Activated naive CD8-positive, alpha-beta T cell treated with anti-CD3 and anti-CD28 coated beads, Interleukin-2, amount 50 U/mL, for 24 hours (primary cell): ENCODE measurements at places on chromosomes 7 and 10.

DNA sequence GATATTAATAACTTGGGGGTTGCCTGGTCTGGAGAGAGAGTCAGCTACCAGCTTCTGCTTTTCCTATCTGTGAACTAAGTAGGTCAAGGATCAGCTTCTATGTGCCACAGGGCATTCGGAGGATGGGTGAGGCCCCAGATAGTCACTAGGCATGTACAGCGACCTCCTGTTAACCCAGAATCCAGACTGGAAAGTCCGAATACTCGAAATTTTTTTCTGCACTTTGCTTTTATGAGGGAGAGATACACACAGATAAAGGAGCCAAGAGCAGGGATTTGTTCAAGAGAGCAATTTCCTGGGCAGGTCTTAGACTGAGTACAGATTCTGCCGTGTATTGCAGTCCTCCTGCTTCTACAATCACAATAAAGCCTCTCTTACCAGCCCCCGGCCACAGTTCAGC, 54.2 kb downstream of the EMX2 start:
- H3K27me3 ChIP-seq, result peaks cover 6% of the 10 kb centered on the region
- no peak overlapping the region for H3K27ac ChIP-seq
- H3K4me1 ChIP-seq, result no peaks in the 10 kb centered on the region

- no peak overlapping the region for H3K4me3 ChIP-seq
- no peak for DNase-seq
- H3K4me1 ChIP-seq, result peaks cover 18% of the 10 kb centered on the region
- no peaks in the 10 kb centered on the region for H3K36me3 ChIP-seq
- H3K27me3 ChIP-seq, result no peaks in the 10 kb centered on the region
Measured at GRCh38 chr7:76142861-76143260, 58.8 kb upstream of the SRRM3 start.

GRCh38 chr7:30049173-30049572, 21.0 kb downstream of the PLEKHA8 start:
- H3K27me3 ChIP-seq, result no peaks in the 10 kb centered on the region
- no peak overlapping the region for H3K4me3 ChIP-seq
- H3K36me3 ChIP-seq, result peaks cover 15% of the 10 kb centered on the region
- no peak overlapping the region for H3K27ac ChIP-seq
- H3K4me1 ChIP-seq, result no peaks in the 10 kb centered on the region

DNA sequence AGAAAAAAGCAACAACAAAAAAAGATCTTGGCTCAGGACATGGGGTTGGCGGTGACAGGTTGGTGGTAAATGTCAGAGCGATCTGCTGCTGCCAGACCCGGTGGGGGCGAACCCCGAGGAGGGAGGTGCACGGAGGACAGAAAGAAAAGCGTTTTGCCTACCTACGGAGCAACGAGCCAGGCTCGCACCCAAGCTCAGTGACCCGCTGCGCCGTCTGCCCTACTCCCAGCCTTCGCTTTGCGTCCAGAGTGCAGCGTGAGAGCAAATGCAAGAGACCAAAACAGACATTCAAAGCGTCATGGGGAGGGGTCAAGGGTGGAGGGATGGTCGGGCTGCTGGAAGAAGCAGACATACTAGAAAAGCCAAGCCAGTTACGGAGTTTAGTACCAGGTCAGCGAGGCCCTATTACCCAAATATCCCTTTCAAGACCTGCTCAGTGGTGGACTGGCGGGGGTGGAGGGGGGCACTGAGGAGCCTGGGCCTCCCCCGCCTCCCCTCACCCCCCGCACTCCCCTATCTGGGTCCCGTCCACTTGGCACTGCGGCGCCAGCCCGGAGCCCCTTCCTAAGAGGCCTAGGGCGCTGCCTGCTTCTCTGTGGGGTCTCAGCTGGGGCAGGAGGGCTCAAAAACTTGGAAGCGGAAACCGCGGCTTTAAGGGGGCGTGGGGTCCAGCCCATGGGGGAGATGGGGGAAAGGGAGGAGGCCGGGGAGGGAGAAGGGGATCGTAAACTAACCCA, 66.9 kb downstream of the SLC29A4 start:
- H3K27me3 ChIP-seq, result no peaks in the 10 kb centered on the region
- H3K4me1 ChIP-seq, result peaks cover 5% of the 10 kb centered on the region
- peaks cover 21% of the 10 kb centered on the region for H3K36me3 ChIP-seq
- no peak overlapping the region for H3K27ac ChIP-seq

- H3K27ac ChIP-seq, result no peak overlapping the region
- no peak overlapping the region for H3K4me3 ChIP-seq
- DNase-seq, result no peak
- H3K36me3 ChIP-seq, result no peaks in the 10 kb centered on the region
- no peaks in the 10 kb centered on the region for H3K4me1 ChIP-seq
Measured at GRCh38 chr10:45811075-45811474, 36.2 kb downstream of the AGAP4 start.

- no peaks in the 10 kb centered on the region for H3K4me1 ChIP-seq
- H3K4me3 ChIP-seq, result no peak overlapping the region
Measured at GRCh38 chr7:123681561-123681960, 25.9 kb downstream of the LMOD2 start.

- H3K4me1 ChIP-seq, result peaks cover 5% of the 10 kb centered on the region
- DNase-seq, result no peak
- H3K36me3 ChIP-seq, result no peaks in the 10 kb centered on the region
- peak within 1 kb of the TSS; percentile 80 for H3K4me3 ChIP-seq
Measured at GRCh38 chr7:143362131-143363015, at the start of gene FAM131B. FAM131B (minus strand) TSS chr7:143362713; CDS start chr7:143362603, 110 bp downstream.

GRCh38 chr7:37337522-37337921, 111.1 kb downstream of the ELMO1 start:
- H3K36me3 ChIP-seq, result peaks cover 75% of the 10 kb centered on the region
- no peaks in the 10 kb centered on the region for H3K27me3 ChIP-seq
- H3K4me1 ChIP-seq, result peaks cover 88% of the 10 kb centered on the region
- no peak overlapping the region for H3K4me3 ChIP-seq

DNA sequence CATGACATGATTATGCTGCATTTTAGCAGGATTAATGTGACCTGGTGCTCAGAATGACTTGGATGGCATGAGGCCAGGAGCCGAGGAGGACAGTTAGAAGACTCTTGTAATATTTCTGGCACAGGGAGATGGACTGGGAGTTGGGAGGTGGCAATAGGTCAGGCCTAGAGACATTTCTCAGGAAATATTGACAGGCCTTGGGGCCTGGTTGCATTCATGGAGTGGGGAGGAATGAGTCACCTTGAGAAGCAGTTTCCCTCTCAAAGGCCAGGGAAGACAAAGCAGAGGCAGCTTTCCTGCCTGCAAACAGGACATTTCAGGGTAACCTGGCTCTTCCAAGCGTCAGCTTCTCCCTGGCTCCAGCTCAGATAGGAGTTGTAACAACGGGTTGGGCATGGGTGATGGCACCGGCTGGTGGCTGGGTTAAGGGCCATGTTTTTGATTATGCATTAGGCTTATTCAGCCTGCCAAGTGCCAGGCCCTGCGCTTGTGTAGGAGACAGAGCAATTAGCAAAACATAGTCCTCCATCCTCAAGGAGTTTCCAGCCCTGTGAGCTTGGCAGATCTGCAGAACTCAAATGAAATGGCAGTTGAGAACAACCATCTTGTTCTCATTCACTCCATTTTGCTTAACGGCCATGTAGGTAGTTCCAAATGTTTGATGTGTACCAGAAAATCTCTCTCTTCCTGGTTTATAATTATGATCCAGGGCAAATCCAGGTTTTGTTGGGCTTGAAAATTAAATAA, 38.2 kb downstream of the HK1 start:
- peak overlapping the region; percentile 1 for H3K4me3 ChIP-seq
- peaks cover 48% of the 10 kb centered on the region for H3K4me1 ChIP-seq
- H3K36me3 ChIP-seq, result peaks cover 7% of the 10 kb centered on the region
- peak overlapping the region; percentile 66 for H3K27ac ChIP-seq

DNA sequence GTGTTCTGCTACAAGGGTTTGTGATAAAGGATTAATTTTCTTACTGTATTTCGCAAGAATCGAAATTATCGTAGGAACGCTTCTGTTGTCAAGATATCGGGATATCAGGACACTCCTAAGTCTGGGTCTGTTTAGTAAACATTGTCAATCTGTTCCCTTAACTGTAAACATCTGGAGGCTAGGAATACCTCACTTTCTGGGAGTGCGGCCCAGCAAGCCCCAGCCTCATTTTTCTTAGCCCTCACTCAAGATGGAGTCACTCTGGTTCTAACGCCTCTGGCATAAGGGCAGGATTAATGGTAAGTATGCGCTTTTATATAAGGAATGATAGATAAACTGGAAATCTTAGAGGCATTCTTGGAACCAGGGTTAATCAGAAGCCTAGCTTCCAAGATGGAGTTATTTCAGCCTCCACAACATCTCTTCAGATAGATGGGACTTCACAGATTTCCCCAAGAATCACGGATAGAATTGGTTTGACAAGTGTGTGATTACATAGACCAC, 30.1 kb upstream of the CCL24 start:
- no peak for DNase-seq
- no peak overlapping the region for H3K4me3 ChIP-seq
- H3K4me1 ChIP-seq, result peaks cover 11% of the 10 kb centered on the region
- peaks cover 3% of the 10 kb centered on the region for H3K27me3 ChIP-seq

- no peak overlapping the region for H3K4me3 ChIP-seq
- H3K4me1 ChIP-seq, result no peaks in the 10 kb centered on the region
- H3K27ac ChIP-seq, result no peak overlapping the region
- peaks cover 23% of the 10 kb centered on the region for H3K36me3 ChIP-seq
Measured at GRCh38 chr7:17822547-17823173, 117.6 kb downstream of the SNX13 start.

- H3K27me3 ChIP-seq, result no peaks in the 10 kb centered on the region
- no peaks in the 10 kb centered on the region for H3K4me1 ChIP-seq
- no peak overlapping the region for H3K4me3 ChIP-seq
- no peaks in the 10 kb centered on the region for H3K36me3 ChIP-seq
Measured at GRCh38 chr10:130254243-130254642, 118.1 kb downstream of the GLRX3 start.

- H3K4me1 ChIP-seq, result peaks cover 3% of the 10 kb centered on the region
- no peak for DNase-seq
- no peaks in the 10 kb centered on the region for H3K27me3 ChIP-seq
- H3K36me3 ChIP-seq, result peaks cover 54% of the 10 kb centered on the region
Measured at GRCh38 chr7:154975984-154976383, 26.9 kb downstream of the PAXIP1 start.

DNA sequence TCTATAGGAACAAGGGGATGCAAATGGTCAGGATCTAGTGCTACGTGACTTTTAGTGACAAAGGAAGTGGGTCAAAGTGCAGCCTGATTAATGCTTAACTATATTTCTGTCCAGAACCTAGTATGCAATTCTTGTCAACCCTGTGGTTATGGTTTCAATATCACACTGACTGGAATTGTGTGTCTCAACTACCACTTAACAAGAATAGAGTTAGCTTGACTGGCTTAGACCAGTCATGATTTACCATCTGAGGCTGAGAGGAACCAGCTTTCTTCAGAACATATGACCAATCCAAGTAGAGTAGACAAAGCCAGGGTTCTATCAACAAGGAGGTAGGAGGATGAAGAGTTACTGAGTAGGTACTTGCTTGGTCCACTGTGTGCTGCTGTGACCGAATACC, 54.4 kb downstream of the MYPN start:
- H3K4me1 ChIP-seq, result no peaks in the 10 kb centered on the region
- no peak overlapping the region for H3K4me3 ChIP-seq
- no peak for DNase-seq
- H3K27me3 ChIP-seq, result peaks cover 2% of the 10 kb centered on the region

DNA sequence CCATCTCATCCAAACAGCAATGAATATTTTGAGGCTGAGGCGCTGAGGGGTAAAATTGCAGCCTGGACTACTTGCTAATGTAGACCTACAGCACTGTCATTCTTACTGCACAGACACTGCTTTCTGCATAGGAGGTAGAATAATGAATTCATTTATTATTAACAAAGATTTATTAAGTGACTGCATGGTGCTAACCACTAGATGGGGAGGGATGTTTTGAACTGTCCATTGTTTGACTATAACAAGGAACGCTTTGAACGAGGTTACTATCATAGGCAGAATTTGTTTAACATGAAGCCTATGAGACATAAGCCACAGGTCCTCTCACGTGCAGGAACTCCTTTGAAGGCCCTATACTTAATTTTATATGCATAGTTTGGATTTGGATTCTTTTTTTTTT, 143.8 kb downstream of the CFTR start:
- no peaks in the 10 kb centered on the region for H3K27me3 ChIP-seq
- no peak overlapping the region for H3K4me3 ChIP-seq
- H3K36me3 ChIP-seq, result no peaks in the 10 kb centered on the region
- no peaks in the 10 kb centered on the region for H3K4me1 ChIP-seq

GRCh38 chr10:21078410-21079329, 181.6 kb upstream of the NEBL start:
- DNase-seq, result peak; percentile 28
- H3K4me1 ChIP-seq, result no peaks in the 10 kb centered on the region
- H3K27me3 ChIP-seq, result peaks cover 2% of the 10 kb centered on the region
- H3K4me3 ChIP-seq, result no peak overlapping the region

GRCh38 chr10:59724098-59724938, 14.7 kb upstream of the SLC16A9 start:
- H3K36me3 ChIP-seq, result no peaks in the 10 kb centered on the region
- peaks cover 4% of the 10 kb centered on the region for H3K27me3 ChIP-seq
- no peaks in the 10 kb centered on the region for H3K4me1 ChIP-seq
- no peak overlapping the region for H3K27ac ChIP-seq

DNA sequence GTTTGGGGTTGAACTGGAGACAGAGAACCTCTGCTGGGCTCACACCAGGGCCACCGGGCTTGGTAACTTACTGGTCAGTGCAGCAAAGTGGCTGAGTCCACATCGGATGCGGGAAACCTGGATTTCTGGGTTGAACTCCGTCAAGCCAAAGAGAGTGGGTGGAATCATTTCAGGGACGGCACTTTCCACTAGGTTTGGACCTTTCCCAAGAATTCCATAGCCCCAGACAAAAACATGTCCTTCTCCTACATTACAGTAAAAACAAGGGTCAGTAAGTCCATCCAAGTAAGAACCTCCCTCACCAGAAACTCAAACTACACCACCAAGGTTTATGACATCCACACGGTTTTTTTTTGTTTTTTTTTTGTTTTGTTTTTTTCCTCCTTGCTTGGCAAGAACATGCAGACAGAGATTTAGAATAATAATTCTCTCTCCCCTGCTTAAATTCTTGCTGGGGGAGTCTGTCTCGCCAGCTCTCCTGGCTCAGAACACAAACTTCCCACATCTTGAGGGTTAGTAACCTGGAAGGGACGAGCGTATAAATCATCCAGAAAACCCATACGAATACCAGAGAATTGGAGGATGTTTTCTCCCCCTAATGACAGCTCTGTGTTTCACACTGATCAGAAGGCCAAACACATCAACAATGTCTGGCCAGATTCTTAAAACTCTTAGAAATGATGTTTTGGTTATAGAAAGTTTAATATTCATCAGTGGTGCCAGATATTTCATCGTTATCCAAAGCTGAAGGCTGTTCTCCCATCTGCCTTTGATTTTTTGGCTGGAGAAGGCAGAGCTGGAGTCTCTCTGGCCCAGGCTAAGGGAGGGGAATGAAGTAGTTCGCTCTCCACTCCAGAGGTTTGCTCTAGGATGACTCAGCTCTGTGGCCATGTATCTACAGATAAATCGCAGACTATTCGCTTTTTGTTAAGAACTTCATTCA, 17.5 kb downstream of the RCC1L start:
- DNase-seq, result no peak
- no peak overlapping the region for H3K4me3 ChIP-seq
- H3K27ac ChIP-seq, result peak overlapping the region; percentile 39
